ENCODE measurements at places on chromosomes 5 and 9. TPM values are rescaled to one million over a fixed set of nuclear protein-coding genes. Genes with fewer than 3 reads are reported as not detected.

- no peak for DNase-seq
Measured at GRCh38 chr9:114806526-114806900, 674 bp upstream of the TNFSF15 start.

GRCh38 chr5:102999191-102999590 lies 120.7 kb downstream of the GIN1 start:
- DNase-seq = no peak

DNA sequence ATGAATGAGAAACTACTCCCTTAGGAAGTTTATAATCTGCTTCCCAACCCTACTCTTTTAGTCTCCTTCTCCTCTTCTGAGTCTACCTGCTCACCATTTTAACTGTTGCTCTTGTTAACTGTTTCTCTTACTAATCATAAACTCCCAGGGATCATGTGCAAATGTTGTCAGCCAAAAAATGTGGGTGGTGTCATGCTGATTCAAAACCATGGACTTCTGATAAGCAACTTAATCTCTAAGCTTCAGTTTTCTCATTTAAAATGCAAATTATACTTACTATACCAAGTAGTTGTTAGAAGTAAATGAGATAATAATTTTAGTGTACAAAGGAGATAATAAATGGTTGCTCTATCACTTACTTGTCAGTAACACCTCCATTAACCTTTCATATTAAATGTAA lies 45.9 kb upstream of the TLX3 start:
- DNase-seq = no peak

CARTPT gene
- not detected for total RNA-seq

SOHLH1 gene
- total RNA-seq = not detected

- no peak for DNase-seq
Measured at GRCh38 chr5:81202655-81203054, 30.5 kb upstream of the CKMT2 start.

DNA sequence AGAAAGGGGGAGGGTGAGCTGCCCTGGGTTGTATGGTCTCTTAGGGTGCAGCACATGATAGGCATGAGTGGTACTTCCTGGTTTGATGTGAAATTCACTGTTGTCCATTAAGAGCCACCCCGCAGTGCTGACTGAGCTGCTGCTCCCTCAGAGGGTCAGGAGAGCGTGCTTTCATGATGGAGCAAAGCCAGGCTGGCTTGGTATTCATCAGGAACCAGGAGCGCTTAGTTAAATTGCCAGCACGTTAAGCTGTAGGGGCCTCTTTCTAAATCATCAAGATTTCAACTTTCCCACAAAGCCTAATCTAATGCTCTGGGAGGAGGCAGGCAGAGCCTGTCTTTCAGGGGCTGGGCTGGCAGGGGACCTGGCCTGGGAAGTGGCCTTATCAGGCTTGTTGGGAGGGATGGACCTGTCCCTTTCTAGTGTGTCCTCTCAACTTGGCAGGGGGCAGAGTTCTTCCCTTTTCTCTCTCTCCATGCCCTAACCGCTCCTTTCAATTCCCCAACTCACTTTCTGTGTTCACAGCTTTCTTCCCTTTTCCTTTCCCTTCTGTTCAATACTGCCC lies 7.9 kb downstream of the CYSTM1 start:
- no peak for DNase-seq

PCDHA4 gene
- not detected for total RNA-seq

Data from Right ventricle myocardium superior (tissue), 1 donor.